ENCODE measurements at places on chromosomes 1 and 21.

DNA sequence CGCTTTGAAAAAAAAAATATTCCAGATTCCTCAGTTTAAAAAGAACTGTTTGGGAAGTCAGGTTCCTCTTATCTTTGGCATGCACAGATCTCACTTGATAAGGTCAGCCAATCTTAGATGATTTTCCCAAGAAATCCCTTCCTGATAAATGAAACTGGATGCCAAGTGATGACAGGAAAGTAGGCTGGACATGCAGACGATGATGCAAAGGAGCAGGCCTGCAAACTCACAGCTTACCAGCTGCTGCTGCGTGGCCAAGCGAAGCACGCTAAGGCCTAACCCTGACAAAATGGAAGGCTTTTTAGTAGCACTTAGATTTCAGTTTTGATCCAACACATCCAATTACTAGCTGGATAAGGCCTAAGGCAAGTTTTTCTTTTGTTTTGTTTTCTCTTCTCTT lies 10.1 kb downstream of the TADA1 start:
- DNase-seq, result no peak

DNA sequence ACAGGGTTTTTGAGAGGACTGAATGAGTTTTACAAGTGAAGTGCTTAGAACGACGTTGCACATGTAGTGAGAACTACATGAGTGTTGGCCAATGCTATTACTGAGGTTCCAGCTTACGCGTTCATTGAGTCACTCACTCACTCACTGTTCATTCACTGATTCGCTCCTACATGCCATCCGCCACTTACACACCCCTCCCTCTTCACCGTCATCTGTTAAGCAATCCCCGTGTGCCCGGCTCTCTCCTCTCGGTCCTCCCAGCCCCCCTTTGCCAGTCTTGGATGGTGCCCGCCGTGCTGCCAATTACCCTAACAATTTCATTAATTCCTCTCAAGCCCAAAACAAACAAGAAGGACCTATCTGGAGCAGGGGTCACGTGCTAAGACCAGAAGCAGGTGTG lies 27.3 kb upstream of the EPHA2 start:
- DNase-seq, result no peak

GRCh38 chr1:33860671-33861070 lies 3.2 kb upstream of the HMGB4 start:
- DNase-seq, result no peak

- no peak for DNase-seq
Observed at GRCh38 chr21:14056771-14057191, 154.0 kb downstream of the LIPI start.

DNA sequence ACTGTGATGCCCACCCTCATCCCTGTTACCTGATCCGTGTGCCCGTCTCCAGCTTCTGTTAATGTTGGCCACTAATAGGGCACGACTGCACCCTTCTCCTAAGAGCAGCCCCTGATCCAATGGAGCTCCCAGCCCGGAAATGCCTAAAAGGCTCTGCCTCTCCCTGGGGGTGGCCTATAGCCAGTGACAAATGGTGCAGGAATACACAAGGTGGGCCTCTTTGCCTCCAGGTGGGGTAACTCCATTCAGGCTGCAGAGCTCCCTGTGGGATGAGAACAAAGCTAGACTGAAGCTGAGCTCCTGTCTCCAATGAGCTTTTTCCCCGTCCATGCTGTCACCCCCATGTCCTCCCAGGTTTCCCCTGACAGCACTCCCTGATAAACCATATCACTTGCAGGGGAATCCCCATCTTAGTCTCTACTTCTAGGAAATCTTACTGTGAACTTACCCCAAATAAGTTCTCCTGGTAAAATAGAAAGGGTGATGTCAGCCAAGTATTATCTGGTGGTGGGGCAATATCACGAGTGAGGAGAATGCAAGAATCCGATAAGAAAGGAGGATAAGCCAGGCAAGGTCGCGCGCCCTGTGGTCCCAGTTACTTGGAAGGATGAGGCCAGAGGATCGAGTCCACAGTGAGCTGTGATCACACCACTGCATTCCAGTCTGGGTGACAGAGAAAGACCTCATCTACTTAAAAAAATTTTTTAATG lies 18.6 kb downstream of the S100A7A start:
- no peak for DNase-seq
